Fibroblast of upper back skin (primary cell): ENCODE measurements at places on chromosomes 3 and 15.

GRCh38 chr3:171565481-171566058 lies 105.4 kb upstream of the TNIK start:
- peak; percentile 30 for DNase-seq

GRCh38 chr3:34777386-34777785 lies 861.9 kb upstream of the ARPP21 start:
- no peak for DNase-seq

DNA sequence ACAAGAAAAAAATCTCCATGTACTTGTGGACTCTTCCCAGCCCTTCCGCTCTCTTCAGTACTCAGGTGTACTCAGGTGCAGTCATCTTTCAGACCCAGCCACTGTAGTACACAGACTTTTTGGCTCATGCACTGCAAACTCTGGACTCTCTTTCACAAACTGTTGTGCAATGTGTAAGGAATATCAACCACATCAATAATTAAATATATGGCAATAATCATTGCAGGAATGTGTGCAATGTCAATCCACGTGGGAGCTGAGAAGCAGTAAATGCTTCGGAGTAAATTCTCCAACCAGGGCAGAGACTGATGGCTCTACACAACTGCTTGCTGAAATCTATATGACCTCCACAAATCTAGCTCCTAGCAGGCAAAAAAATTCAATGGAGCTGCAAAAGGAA lies 287.3 kb upstream of the COL8A1 start:
- peak; percentile 70 for DNase-seq

- no peak for DNase-seq
These were observed 22.9 kb upstream of the PLXNA1 start for GRCh38 chr3:126959921-126960603.

DNA sequence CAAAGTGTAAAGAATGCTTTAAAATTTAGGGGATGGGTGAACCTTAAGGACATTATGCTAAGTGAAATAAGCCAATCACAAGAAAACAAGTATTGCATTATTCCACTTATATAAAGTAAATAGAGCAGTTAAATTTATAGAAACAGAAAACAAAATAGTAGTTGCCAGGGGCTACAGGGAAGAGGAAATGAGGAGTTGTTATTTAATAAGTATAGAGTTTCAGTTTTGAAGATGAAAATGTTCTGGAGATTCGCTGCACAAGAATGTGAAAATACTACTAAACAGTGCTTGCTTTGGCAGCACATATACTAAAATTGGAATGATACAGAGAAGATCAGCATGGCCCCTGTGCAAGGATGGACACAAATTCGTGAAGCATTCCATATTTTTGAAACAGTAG lies 32.0 kb downstream of the DNAH12 start:
- DNase-seq = peak; percentile 25

GRCh38 chr3:53489787-53490458 lies 4.5 kb upstream of the CACNA1D start:
- no peak for DNase-seq

DNA sequence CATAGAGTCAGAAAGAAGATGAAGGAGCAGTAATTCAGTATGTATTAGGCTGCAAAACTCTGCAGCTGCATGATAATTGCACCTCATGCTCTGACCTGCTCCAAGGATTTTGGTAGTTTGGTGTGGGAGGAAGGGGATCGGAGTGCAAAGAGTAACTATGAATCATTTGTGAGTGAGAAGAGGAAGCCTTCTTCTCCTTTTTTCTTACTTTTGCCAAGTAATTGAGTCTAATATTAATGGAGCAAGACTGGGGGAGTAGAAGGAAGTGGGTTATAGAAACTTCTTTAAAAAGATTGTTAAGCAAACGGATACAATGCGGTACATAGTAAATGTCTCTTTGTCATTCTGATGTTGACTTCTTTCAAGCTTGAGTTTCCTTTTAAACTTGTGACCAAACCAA lies 276.5 kb downstream of the EDEM1 start:
- no peak for DNase-seq
